ENCODE measurements at places on chromosomes 3 and 15.

DNA sequence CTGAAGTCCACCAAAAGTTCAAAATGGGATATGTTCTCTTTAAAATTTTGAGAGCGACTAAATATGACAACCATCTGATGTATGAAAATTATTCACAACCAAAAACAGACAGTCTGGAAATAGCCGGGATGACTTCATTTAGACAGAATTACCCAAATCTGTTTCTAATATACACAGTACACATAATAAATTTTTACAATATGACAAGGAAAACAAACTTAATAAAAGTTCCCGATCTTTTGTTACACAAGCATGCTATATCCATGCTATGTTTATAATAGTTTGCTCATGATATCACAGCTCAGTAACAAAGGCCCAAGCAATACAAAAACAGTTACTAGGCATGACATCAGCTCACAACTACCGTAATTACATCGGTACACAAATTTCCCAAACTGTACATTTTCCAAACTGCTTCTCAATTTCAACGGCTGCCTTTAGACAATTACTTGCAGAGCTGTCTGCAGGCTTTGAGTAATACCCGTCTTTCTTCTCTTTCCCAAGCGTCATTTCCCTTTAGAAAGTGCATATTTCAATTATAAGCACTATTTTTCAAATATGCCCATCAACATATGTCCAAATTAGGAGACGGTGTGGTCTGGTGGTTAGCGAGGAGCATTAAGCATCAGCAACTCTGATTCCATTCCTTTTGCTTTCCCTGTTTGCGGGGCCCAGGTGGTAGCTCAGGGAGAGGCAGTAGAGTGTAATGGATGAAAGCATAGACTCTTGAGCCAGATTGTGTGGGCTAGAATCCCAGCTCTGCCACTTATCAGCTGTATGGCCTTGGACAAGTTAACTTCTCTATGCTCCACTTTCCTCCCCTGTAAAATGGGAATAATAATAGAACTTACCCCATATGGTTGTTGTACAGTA is 481.2 kb downstream of the FOXP1 start:
- DNase-seq, result no peak

DNA sequence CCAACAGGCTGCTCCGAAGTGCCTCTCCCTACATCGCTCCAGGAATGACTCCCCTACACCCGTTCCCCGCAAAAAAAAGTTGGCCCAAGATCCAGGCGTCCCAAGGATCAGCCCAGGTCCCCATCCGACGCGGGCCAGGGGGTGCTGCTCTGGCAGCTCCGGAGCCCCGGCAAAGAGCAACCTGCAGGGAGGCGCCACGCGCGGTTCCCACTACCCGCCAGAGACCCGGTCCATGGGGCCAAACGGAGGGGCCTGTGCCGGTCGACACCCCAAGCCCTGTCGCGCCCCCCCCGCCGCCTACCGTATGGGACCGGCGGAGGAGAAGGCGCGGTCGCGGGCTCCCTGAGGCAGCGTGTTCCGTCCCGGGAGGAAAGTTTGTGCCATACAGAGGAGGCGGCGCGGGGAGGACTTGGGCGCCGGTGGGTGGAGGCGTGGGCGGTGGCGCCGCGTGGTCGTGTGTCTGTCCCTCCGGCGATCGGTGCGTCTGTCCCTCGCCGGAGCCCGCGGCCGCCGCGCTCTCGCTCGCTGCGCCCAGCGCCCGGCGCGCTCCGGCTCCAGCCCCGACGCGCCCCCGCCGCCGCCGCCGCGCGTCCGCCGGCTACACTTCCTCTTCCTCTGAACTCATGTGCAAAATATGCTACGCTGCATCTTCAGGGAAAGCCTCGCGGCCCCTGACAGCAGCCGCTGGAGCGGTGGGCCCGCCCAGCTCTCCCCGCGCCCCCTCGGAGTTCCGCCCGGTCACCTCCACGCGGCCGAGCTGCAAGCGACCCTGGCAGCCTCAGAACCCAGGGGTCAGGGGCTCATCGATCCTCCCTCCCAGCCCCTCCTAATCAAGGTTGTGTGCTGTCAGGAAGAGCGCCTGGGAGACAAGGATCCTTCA is at the start of gene RFTN1:
RFTN1 (minus strand) TSS at position 559 of the 880 bp plus-strand sequence. CDS start 19,830 bp downstream, outside the sequence.
- peak; percentile 31 for DNase-seq

DNA sequence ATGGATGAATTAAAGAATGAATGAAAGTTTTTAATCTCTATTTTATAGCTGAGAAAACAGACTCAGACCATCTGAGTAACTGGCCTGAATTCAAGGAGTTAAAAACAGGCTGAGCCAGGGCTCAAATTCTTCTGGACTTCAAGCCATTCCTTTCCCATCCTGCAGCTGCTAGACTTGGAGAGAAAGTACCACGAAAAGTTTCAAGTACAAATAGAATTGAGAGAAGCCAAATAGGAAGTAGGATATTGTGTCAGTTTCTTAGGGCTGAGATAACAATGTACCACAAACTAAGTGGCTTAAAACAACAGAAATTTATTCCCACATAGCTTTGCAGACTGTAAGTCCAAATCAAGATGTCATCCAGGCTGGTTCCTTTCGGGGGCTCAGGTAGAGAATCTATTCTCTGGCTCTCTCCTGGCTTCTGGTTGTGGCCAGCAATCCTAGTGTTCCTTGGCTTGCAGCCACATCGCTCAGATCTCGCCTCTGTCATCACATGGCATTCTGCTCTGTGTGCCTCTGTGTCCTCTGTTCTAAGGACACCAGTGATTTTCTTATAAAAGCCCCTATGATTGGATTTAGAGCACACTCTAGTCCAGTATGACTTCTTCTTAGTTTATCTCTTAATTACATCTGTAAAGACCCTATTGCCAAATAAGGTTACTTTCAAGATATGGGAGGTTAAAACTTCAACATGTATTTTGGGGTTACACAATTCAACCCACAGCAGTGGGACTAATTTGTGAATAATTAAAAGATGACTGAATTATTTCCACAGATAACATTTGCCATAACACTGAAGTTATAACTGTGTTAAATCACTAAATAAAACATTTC is 25.7 kb upstream of the GOLIM4 start:
- DNase-seq, result no peak

DNA sequence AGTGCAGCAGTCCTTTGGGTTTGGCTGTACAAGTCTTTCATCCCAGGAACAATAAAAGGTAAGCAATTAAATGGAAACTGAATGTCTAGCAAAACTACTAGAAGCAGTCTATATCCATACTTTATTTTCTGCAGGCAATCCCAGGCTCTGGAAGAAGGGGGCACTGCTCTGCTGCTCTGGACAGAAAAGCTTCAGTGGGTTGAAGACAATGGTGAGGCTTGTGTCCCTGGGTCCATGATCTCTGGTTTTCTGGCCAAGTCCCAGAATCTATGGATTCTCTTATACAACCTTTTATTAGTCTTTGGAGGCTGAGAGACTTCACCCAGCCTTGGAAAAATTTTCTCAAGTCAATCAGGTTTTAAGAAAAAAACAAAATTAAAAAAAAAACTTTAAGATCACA is 35.6 kb downstream of the SCAP start:
- no peak for DNase-seq

- no peak for DNase-seq
Measured at GRCh38 chr15:57676585-57676984, 29.9 kb upstream of the POLR2M start.

DNA sequence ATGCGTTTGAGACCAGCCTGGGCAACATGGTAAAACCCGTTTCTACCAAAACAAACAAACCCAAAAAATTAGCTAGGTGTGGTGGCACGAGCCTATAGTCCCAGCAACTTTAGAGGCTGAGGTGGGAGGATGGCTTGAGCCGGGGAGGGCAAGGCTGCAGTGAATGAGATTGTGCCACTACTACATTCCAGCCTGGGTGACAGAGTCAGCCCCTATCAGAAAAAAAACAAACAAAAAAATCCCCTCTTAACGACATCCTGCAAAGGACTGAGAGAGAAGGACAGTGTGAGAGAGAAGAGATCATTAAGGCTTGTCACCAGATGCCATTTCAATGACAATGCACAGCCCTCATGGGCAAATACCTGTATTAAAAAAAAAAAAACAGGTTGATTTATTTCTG is 266.7 kb upstream of the ATP10A start:
- no peak for DNase-seq

DNA sequence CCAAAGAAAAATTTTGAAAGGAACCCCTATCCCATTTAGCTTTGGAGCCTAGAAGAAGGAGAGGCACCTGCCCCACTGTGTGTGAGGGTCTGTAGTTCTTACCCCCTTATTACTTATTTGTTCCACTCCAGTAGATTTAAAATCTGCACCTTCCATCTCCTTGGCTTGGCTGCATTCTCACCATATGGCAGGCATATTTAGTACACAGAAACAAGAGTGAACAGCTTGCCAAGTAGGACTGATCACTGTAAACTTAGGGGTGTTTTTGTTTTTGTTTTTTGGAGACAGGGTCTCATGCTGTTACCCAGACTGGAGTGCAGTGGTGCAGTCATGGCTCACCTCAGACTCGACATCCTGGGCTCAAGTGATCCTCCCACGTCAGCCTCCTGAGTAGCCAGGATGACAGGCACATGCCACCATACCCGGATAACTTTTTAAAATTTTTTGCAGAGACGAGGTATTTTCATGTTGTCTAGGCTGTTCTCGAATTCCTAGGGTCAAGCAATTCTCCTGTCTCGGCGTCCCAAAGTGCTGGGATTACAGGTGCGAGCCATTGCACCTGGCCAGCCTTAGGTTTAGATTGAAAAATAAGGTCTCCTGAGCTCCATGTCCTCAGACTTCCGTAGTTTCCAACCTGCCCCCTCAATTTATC is 14.1 kb upstream of the ANXA2 start:
- DNase-seq, result no peak

- DNase-seq, result no peak
Measured at GRCh38 chr15:74294010-74294409, 57.9 kb downstream of the CCDC33 start.

- DNase-seq, result no peak
Measured at GRCh38 chr3:22263042-22263441, 512.0 kb upstream of the ZNF385D start.

- DNase-seq, result peak; percentile 4
Measured at GRCh38 chr3:101725194-101725889, 928 bp downstream of the CEP97 start.

GRCh38 chr15:46815240-46815639 is 902.1 kb upstream of the SEMA6D start:
- no peak for DNase-seq

GRCh38 chr3:47802734-47803479 is at the start of gene DHX30:
Gene DHX30 (plus strand): TSS chr3:47803138. CDS start chr3:47810684, 7,546 bp downstream.
- peak; percentile 80 for DNase-seq

- no peak for DNase-seq
Measured at GRCh38 chr3:54712539-54712938, 215.3 kb downstream of the LRTM1 start.

- peak; percentile 28 for DNase-seq
Measured at GRCh38 chr3:14424711-14425580, 22.5 kb downstream of the SLC6A6 start.

GRCh38 chr3:141391298-141391990 is 23.1 kb downstream of the ZBTB38 start:
- DNase-seq, result no peak

DNA sequence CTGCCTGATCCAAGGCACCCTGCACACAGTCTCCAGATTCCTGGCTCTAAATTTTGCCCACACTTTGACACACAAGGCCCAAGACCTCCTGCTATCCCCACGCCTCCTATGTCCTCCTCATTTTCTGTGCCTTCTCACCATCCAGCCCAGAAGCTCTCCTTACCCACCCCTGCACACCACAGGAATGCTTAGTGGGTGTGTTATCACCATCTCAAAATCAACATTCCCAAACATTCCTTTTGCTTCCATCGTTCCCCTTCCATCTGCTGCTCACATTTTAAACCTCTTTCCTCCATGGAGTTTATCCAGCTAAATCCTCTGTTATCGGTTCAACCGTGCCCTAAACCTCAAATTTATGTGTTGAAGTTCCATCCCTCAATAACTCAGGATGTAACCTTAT is 43.9 kb downstream of the DGKG start:
- no peak for DNase-seq

DNA sequence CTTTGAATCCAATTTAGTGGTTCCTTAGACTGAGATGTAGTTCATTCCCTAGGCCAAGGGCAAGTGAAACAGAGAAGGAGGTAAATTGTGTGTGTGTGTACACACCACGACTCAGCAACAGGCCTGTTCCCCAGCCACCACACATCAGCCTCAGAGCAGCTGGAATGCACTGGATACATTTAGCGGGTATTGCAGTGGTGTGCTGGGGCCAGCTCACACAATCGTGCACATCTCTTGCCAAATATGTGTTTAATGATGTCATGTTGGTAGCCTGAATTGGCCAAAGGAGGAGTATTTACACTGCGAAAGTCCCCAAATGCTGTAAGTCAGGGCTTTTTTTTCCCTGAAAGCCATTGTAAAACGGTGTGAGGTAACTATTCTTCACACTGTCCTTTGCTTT is 82.3 kb downstream of the RBPMS2 start:
- DNase-seq, result no peak

GRCh38 chr3:97359977-97360376 is 404.6 kb upstream of the ARL6 start:
- DNase-seq, result no peak

Data from stimulated activated CD8-positive, alpha-beta memory T cell treated with anti-CD3 and anti-CD28 coated beads, Interleukin-4, amount 100 ng/mL, for 24 hours (primary cell).